Glutamatergic neuron (in vitro differentiated cells): ENCODE measurements at places on chromosomes 7 and 10. TPM values are rescaled to one million over a fixed set of nuclear protein-coding genes. Genes with fewer than 3 reads are reported as not detected.

MYOZ1 gene
- 0.64 TPM for total RNA-seq

DNA sequence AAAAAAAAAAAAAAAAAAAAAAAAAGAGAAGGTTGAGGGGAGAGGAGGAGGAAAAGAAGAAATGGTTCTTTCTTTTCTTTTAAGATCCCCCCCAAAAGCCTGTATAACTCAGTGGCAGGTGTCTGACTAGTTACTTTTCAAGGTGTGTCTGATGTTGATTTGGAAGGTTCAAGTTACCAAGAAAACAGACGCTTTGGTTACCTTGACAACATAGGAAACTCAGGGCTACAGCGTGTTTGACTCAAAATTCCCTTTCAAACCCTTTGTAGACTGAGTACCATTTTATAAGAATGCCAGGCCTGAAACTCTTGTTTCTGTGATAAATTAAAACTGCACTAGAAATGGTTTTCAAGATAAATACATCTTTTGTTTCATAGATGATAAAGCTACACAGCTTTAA lies 286.8 kb downstream of the SKIDA1 start:
- no peak for DNase-seq

OPN4 gene
- not detected for total RNA-seq

DNA sequence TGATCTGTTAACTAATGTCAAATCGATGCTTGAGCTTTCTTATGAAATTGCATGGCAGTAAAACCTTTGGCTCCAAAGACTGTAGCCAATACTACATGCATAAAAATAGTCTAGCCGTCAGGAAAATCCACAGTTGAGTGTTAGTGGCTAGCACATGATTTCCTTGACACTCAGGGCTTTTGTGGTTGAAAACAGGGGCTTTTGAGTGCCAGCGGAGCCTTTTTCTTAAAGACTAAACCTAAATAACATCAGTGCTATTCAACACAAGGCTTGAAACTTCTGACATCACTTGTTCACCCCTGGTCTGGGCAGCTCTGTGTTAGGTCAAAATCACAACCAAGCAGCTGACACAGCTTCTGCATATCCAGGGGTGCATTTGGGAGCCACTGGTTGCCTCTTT lies 124.2 kb upstream of the BMPER start:
- DNase-seq, result no peak

- DNase-seq, result peak; percentile 5
Observed at GRCh38 chr10:79056736-79057391, 11.9 kb upstream of the ZMIZ1 start.

GRCh38 chr10:14481752-14482151 lies 151.0 kb upstream of the FRMD4A start:
- no peak for DNase-seq

GRCh38 chr10:1043532-1043995 lies 5.4 kb downstream of the IDI1 start:
- DNase-seq, result no peak

CPVL gene
- total RNA-seq, result 20.3 TPM

PCDH15 gene
- total RNA-seq, result 0.64 TPM

GRCh38 chr7:71345117-71345884 lies 213.4 kb downstream of the GALNT17 start:
- DNase-seq, result no peak

SH2B2 gene
- 11.6 TPM for total RNA-seq

DNA sequence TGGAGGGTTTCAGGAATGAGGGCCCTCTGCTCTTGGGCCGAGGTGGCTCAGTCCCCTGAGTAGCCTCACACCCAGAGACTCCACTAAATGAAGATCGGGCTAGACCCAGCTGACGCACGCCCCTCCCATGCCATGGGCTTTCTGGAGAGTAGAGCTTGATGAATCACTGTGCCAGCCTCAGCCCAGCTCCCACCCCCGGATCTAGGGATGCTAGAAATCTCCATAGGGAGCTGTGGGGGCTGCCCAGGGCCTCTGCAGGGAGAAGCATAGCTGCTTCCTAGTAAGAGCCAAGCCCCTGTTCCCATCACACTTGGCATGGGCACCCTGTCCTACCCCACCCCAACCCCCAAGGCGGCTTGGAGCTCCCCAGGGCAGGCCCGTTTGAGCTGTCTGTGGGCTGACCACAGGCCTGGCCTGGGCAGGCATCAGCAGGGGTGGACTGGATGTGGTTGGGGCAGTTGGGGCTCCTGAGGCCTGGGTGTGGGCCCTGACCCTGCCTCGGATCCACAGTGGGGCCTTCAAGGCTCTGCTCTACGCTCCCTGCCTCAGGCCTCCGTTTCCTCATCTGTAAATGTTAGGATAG lies 121.2 kb downstream of the ZMIZ1 start:
- DNase-seq, result no peak

GRCh38 chr7:139674752-139675126 lies 103.1 kb downstream of the HIPK2 start:
- no peak for DNase-seq

BTBD16 gene
- 0.98 TPM for total RNA-seq

DNA sequence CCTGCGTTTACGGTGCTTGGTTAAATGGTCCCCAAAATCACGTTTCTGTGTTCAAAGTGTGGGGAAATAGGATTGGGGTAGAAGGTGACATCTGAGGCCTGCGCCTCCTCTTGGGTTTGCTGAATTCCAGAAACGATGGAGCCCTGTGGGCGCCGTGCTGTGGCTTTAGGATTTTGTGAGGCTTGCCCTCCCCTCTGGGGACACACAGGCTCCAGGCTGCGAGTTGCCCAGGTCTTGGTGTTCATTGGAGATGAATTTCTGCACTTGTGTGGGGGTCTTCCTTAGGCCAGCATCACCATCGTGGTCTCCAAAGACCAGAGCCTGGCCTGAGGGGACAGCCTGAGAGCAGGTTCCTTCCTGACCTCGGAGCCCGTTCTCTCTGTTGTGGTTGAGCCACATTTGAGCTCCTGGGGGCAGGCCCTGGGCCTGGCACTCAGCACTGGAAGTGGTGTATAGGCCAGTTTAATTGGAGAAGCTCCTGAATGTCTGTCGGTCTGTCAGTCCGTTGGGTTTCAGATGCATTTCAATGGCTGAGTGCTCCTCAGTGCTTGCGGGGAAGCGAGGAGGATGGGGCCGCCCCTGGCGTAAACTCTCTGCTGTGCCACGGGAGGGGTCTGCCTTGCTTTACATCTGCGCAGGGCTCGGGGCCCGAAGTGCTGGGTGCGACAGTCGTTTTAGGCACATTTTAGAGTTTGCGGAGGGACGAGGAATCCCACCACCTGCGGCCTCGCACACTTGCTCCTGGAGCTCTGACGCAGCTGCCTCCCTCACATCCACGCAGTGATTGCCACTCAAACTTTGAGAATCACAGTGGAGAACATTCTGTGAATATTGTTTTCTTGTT lies 71.7 kb downstream of the DNAJB6 start:
- no peak for DNase-seq

SFXN3 gene
- 5.2 TPM for total RNA-seq

DNA sequence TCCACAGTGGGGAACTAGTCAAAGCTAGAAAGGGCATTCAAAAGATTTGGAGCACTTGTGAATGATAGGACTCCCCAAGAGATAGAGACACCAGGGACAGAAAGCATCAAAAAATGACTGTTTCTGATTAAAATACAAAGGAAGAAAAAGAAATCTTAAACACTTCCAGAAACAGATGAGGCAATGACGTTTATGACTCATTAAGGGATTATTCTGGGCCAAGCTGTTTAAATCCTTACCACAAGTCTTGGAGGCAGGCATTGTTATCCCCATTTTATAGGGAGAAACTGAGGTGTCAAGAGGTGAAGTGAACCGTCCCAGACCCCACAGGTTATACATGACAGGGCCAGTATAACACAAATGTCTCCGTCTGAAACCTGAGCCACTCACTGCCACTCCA lies 68.3 kb upstream of the AMPH start:
- DNase-seq, result no peak

PRPS1L1 gene
- not detected for total RNA-seq

PRF1 gene
- total RNA-seq, result 2.6 TPM

DNA sequence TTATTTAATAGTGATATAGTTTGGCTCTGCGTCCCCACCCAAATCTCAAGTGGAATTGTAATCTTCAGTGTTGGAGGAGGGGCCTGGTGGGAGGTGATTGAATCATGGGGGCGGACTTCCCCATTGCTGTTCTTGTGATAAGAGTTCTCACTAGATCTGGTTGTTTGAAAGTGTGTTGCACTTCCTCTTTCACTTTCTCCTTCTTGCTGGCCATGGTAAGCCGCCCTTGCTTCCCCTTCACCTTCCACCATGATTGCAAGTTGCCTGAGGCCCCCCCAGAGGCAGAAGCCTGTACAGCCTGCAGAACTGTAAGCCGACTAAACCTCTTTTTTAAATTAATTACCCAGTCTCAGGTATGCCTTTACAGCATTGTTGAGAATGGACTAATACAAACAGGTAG lies 101.4 kb downstream of the MTPAP start:
- no peak for DNase-seq

SCART1 gene
- 3.8 TPM for total RNA-seq

DNA sequence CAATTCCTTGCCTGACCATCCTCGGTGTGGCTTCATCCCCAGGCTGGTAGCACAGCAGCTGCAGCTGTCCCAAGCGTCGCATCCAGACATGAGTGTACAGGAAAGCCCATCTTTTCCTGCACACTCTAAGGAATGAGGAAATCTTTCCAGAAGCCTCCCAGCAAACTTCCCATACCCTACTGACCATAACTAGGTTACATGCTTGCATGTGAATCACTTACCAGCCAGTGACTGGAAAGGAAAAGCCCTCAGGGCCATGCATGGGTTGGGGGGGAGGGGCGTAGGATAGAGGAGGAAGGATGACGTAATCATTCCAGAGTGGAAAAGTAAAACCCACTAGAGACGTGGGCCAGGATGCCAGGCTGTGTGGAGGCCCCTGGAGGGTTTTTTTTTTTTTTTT lies 18.9 kb upstream of the ZNF212 start:
- DNase-seq, result no peak

COL13A1 gene
- 8.5 TPM for total RNA-seq
